Right kidney (tissue), 9 donors: ENCODE measurements at places on chromosomes 3 and 15.

DNA sequence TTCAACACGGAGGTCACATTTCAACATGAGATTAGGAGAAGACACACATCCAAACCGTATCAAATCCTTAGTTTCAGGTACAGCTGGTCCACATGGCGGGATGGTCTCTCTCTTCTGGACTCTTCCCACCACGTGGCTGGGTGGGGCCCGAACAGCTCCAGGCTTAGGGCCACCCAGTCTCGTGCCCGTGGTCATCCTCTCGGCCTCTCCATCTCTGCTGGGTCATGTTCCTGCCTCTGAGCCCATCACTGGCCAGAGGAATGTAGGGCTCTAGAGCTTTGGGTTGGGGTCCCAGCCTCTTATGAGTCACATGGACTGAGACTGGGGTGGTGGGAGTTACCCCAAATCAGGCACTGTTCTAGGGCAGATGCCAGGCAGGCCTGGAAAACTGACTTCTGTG lies 12.2 kb downstream of the SYNM start:
- no peak for DNase-seq

GRCh38 chr3:149314807-149315578 lies 18.4 kb downstream of the TM4SF18 start:
- no peak for DNase-seq

DNA sequence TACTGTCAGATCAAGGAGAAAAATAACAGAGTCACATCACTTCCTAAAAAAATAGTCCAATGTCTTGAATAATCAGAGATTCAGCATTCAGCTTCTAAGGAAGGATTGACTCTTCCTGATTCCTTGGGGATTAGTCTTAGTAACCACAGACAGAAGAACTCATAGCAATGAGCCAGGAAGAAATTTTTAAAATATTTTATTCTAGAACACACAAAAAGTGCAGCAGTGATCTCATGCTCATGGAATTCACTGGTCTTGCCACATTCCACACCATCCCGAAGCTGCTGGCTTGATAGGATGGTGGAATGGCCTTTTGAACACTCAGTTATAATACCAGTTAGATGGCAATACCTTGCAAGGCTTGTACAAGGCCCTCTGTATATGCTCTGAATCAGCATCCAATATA lies 43.0 kb upstream of the ABI3BP start:
- no peak for DNase-seq

GRCh38 chr3:25449857-25450256 lies 21.8 kb downstream of the RARB start:
- DNase-seq: no peak

GRCh38 chr3:55826731-55827496 lies 339.8 kb upstream of the WNT5A start:
- no peak for DNase-seq

DNA sequence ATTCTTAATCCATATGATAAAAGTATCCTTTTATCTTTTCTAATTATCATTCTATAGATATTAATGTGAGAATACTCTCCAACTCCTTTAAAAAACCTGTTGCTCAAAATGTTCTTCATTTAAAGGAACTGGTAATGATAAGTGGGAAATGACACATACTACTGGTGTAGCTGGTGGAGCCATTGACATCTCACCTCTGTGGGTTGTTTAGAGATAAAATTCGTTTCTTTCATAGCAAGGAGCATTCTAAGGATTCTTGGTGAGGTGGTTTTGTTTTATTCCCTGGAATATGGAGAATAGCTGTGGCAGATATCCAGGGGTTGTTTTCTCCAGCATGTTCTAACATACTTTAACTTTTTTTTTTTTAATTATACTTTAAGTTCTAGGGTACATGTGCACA lies 299.8 kb upstream of the THBS1 start:
- no peak for DNase-seq

DNA sequence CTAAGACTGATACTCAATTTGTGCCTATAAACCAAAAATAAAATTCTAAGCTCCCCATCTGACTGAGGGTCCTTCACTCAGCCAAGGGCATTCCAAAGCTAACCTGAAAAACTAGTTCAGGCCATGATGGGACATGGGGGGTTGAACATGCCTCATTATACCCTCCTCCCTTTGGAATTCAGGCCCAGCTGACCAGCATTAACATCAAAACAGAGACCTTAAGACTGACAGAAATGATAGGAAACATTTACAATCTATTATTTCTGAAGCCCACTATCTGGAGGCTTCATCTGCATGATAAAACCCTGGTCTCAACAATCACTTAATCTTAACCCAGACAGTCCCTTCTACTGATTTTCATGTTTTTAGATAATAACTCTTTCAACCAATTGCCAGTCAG lies 140.4 kb downstream of the ANO10 start:
- DNase-seq: no peak

DNA sequence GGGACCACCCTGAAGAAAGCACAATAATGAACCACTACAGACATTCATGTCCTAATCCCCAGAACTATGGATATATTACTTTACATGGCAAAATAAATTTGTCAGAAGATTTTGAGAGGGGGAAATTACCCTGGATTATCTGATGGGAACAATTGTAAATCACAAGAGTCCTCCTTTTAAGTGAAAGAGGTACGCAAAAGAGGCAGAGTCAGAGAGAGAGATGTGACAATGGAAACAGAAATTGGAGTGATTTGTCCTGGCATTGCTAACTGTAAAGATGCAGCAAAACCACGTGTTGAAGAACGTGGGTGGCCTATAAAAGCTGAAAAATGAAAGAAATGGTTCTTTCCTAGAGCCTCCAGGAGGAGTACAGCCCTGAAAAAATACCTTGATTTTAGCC lies 1121.4 kb upstream of the ALCAM start:
- DNase-seq: no peak

DNA sequence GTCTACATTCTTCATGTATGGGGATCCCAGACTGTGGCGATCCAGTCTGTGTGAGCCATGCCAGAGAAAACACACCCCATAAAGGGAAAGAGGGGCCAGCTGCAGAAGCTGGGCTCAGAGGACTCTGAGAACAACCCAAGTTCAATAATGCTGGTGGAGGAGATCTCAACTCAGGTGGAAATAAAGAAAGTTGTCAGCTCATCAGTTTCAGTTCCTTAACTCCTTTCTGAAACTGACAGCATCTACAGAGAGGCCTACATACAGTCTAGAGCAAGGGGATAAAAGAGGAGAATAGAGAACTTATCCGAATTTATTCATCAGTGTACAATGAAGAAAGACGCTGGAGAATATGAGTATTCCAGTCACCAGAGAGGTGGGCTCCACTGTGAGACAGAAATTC lies 77.0 kb downstream of the NTRK3 start:
- no peak for DNase-seq

DNA sequence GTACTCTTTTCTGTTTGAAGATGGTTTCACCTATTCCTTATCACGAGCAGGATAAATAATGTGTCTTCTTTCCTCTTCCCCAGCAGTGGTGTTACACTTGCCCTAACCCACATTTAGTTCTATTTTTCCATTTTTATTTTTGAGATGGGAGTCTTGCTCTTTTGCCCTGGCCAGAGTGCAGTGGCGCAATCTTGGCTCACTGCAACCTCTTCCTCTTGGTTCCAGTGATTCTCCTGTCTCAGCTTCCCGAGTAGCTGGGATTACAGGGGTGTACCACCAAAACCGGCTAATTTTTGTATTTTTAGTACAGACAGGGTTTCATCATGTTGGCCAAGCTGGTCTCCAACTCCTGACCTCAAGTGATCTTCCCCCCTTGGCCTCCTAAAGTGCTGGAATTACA lies 372.4 kb downstream of the FOXP1 start:
- DNase-seq: no peak

GRCh38 chr15:78033864-78034263 lies 43.6 kb downstream of the TBC1D2B start:
- no peak for DNase-seq

DNA sequence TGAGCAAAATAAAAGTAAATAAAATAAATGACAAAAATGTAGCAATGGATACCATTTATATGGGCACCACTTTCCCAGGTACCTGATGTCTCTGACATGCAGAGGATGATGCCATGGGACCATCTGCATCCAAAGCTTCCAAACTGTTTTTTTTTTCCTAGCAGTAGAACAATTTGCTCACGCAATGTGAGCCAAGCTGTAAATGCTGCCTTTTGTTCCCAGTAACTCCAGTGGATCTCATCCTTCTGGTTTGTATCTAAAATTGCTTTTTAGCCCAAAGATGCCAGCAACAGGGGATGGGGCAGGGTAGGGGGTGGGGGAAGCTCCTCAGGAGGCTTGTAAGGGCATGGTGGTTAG lies 32.7 kb downstream of the SLC12A8 start:
- no peak for DNase-seq

DNA sequence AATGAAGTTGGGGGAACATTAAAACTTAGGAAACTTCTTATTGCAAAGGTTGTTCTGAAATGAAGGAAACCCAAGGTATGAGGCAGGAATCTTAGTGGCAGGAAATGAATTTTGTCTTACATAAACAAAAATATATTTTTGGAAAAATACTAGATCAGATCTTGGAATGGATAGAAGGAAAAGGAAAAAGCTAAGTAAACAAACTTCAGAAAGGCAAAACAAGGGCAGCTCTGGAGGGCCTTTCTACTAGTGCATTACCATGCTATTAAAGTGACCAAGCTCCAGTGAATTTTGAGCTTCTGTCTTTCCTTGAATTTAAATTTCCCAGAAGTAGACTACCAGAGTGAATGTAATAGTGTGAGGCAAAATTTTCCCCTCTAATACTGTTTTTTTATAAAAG lies 13.6 kb downstream of the ARL6 start:
- no peak for DNase-seq

GRCh38 chr3:167852216-167852615 lies 116.7 kb downstream of the SERPINI1 start:
- no peak for DNase-seq

DNA sequence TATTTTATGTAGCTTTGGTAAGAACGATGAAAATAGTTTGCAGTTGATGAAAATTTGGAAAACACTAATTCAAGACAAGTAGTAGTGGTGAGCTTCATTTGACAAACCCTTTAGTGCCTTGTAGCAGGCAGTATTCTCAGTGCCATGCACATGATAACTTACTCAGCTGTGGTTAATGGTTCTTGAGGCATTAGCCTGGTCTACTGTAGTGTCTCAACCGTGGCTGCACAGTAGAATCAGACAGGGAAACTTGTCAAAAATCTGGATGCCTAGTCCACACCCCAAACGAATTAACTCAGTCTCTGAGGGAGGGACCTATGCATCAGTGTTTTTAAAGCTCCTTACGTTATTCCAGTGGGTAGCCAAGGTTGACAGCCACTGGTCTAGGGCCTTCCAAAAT lies 45.4 kb downstream of the PSMD6 start:
- no peak for DNase-seq

DNA sequence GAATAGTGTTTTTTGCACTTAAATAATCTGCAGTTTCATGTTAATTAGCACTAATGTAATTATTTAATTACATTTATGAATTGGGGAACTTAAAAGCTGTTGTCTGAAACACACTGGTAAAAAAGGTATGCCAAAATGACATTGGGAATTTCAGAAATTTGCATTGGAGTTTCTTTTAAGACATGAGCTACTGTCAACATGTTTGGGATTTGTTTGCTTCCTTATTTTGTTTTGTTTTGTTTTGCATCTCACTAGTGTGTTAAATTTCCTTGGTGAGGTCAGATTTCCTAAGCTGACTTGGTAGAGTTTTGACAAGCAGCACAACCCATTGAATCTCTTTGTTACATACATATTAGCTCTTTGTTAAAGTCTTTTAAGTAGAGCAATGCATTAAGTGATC lies 119.4 kb downstream of the IQCH start:
- no peak for DNase-seq

GRCh38 chr3:187181454-187182170 lies 15.7 kb upstream of the RTP1 start:
- no peak for DNase-seq

DNA sequence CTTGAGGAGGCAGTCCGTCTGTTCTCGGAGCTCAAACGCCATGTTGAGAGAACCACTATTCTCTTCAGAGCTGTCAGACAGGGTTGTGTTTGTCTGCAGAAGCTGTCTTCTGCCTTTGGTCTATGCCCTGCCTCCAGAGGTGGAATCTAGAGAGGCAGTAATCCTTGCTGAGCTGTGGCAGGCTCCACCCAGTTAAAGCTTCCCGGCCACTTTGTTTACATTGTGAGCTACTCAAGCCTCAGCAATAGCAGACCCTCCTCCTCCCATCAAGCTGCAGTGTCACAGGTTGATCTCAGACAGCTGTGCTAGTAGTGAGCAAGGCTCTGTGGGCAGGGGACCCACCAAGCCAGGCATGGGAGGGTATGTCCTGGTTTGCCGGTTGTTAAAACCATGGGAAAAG lies 8.9 kb downstream of the OR5AC2 start:
- no peak for DNase-seq

DNA sequence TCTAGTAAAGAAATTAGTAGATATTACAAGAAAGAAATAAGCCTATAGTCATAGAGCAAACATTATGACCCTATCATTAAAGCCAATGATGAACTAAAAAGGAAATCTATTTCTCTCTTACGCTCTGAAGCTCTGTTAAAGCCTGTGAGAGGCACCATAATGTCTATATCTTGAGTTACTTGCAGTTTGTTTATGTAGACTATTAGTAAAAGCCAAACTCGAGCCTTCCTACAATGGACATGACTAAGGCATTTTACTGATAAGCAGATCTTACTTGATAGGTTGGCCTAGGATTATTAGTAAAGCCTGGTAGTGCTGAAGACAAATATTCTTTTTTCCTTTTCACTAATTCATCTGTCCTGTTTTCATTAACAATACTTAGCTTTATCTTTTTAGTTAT lies 32.7 kb downstream of the LRRC3B start:
- DNase-seq: no peak

- no peak for DNase-seq
These were observed 12.4 kb downstream of the ANKRD63 start for GRCh38 chr15:40270246-40270995.

DNA sequence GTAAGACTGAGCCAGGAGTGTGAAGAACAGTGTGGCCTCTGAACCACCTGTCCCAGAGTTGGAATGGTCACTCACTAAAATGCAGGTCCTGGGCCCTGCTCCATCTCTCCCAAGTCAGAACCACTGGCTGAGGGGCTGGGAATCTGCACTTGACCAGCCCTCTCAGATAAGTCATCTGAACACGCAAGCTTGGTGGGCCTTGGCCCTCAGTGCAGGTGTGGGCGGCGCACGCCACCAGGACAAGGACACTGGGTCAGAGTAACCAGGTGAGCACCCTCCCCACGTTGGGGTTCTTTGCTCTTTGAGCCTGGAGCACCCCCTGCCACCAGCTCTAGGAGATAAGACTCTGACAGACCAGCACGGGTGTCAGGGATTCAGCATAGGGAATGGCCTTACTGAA lies 42.7 kb downstream of the KIF9 start:
- no peak for DNase-seq

GRCh38 chr15:31364301-31365031 lies 37.8 kb downstream of the KLF13 start:
- DNase-seq: no peak
